ENCODE measurements at places on chromosomes 7 and 10.

- DNase-seq, result no peak
These were observed at the start of gene SEC31B for GRCh38 chr10:100519311-100520051. SEC31B (minus strand) TSS chr10:100519861; CDS start chr10:100516952, 2,909 bp downstream.

DNA sequence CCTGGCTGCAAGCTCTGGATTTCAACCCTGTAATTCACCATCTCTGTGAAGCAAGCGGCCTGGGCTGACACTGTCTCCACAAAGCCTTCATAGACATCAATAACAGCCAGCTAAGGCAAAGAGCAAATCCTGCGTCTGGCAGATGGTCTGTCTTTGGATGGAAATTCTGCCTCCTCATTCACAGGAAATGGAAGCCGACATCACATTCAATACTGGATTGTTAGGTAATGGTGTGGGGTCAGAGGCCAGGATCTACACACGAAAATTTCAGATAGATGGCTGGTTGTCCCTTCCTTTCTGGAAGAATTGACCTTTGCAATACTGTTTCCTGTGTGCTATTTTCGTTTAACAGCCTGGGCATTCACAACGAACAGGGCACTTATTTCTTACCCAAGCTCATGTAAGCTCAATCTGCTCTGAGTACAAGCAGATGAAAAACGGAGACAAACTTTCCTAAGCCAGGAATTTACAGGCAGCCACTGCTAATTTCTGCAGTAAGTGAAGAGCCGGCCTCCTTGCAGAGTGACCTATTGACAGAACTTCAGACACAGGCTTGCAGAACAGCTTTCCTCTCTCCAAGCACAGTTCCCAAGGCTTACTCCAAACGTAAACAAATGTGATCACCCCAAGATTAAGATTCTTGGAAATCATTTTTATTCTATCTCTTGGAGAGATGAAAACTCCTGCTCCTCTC is 3.1 kb upstream of the ADAM12 start:
- no peak for DNase-seq

DNA sequence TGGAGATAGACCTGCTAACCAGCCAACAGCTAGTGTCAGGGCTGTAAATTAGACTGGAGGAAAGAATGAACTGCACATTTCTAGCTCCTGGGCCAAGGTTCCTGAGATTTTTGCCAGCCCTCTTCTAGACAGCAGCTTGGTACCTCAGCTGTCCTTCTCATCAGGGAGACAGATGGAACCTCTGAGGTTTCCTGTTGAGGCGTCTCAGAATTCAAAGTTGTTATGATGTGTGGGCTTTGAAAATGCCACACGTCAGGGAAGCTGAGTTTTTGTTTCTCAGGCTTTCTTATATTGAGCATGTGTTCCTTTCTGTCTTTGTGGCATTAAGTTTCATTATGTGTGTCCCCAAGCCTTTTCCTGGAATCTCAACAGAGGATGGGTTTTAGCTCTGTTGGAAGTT is 736.6 kb downstream of the AUTS2 start:
- DNase-seq, result no peak

DNA sequence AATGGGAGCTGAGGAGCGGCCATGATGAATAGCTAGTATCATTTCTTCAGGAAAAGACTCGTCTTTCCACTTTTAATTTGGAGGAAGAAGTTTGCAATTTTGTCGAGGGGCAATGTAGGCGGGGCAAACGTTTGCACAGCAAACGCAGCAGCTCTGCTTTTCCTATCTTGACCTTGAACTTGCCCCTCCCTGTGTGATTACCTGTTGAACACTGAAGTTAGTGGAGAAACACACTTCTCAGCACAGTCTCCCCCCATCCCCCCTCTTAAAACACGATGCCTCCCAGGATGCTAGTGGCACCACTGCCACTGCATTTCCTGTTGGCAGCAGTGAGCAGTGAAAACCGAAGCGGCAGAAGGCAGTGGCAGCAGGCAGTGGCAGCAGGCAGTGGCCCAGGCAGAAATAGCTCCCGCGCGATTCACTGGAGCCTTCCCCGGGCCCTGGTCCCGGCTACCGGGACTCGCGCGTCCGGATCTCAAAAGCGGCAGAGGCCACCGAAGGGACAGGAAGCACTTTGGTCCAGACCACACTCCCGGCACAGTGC is at the start of gene EPDR1:
Gene EPDR1, plus strand, starts transcription at position 336 of the 544 bp plus-strand sequence. CDS start 300 bp downstream, outside the sequence.
- no peak for DNase-seq

DNA sequence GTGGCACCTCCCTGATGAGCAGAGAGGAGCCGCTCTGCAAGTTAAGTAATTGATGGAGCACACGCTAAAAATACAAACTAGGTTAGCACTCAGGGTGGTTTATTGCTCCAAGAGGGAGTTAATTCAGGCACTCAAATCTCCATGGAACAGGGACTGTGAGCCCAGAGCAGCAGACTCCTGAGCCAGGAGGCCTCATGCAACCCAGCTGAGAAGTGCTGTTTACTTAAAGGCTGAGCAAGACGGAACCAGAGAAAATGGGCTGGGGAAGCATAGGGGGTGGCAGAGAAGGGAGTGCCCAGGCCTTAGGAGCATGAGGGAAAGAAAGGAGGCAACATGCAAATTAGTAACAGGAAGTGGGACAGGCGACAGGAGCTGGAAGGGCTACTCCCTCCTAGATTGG is 174.1 kb downstream of the KCNMA1 start:
- DNase-seq, result no peak
